Dermis blood vessel endothelial cell (primary cell): ENCODE measurements at places on chromosomes 4 and X. TPM values are rescaled to one million over a fixed set of nuclear protein-coding genes. Genes with fewer than 3 reads are reported as not detected.

The RASSF6 gene
- under 0.01 and 0.23 TPM in 2 replicates for total RNA-seq

- DNase-seq, result no peak
These were observed 83.0 kb downstream of the LRP2BP start for GRCh38 chr4:185312699-185313098.

The CDKL2 gene
- total RNA-seq, result 0.14 and 0.34 TPM in 2 replicates

DNA sequence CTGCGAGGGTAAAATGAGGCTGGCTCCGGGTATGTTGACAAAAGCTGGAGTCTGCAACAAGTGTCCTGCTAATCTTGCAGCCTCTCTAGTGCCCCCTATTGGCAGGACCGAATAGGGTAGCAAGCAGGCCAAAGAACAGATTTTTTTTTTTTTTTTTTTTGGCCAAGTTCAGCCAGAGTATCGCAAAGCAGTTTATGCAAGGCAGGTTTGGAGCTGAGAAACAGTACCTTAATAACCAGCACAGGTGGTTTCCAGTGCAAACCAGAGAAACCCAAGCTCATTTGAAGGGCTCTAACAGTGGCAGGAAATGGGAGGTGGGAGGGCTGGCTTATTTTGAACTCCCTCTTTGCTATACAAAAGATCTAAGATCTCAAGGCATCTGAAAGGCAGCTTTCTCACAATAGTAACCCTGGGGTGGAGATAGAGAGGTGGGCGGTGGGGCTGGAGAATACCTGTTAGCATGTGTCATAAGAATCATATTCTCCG lies 38.2 kb upstream of the OCIAD2 start:
- peak; percentile 20 for DNase-seq

GRCh38 chr4:139761461-139761860 lies 95.8 kb downstream of the MGST2 start:
- DNase-seq, result peak; percentile 52

- peak; percentile 64 for DNase-seq
These were observed 326.3 kb downstream of the RAPGEF2 start for GRCh38 chr4:159428975-159429692.

DNA sequence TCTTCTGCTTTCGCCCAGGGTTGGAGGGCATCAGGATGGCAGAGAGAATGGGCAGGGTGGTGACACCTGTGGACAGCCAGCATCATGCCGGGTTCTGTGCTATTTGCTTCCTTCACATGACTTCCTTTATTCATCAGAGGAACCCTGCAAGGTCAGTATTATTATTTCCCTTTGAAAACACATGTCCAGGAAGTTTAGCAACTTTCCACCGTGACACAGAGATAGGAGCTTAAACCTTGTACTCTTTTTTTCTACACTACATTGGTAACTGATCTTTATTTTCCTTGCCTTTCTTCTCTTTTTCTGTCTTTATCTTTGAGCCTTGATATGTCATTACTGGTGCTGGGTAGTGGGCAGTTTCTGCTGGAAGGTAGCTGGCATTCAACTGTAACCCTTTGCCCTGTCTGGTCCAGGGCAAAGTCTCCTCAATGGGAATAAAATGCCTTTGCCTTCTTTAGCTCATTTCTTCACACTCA lies 5.0 kb upstream of the MGST2 start:
- peak; percentile 81 for DNase-seq

The GPR34 gene
- not detected in 2 replicates for total RNA-seq

DNA sequence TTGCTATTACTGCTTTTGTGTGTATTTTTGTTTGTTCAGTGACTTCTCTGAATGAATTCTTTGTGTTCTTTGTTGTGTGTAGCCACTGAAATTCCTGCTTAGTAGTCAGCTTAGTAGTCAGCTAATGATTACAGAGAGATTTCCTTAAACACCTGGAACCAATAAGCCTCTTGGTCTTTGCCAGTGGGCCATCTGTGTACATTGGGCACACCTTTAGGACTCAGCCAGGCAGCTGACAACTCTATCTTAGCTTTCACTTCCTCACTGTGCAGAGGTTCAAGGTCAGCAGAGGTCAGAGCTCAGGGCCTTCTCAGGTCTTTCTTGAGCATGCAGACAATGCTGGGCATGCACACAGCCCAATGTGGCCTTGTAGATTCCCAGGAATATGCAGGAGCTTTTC lies 59.3 kb downstream of the RWDD4 start:
- DNase-seq, result no peak

DNA sequence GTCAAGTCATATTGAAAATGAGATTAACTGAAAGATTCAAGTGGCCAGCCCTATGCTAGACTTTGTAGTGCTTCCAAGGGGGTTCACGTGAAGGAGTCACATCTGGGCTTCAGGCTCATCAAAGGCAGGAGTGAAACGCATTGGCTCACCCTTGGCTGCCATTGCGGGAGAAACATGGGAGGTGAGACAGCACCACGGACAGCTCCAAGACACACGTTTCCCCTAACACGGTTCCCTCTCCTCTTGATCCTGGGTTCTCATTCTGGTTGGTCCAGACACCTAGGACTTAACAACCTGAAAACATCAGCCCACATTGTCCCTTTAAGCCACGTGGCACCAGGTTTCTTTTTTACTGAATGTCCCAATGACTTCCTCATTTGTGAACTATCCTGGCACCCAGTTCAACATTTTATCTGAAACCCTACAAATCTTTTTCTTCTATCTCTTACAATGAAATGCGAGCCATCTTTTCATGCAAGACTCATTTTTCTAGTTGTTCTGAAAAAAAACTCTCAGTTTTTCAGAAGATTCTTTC lies 279.0 kb upstream of the VCX3A start:
- no peak for DNase-seq

GRCh38 chr4:39308611-39309010 lies 57.6 kb downstream of the RFC1 start:
- peak; percentile 86 for DNase-seq

GRCh38 chr4:46933686-46934085 lies 24.6 kb upstream of the COX7B2 start:
- DNase-seq, result no peak

The FGA gene
- not detected in 2 replicates for total RNA-seq

- no peak for DNase-seq
These were observed 139.3 kb downstream of the TLL1 start for GRCh38 chr4:166012129-166013030.

The EDNRA gene
- total RNA-seq, result 0.19 TPM in 1 of 2 replicates, not detected in the other

- DNase-seq, result no peak
These were observed 4.1 kb downstream of the CBLL2 start for GRCh38 chrX:22276781-22277180.

- no peak for DNase-seq
These were observed 491.9 kb downstream of the MID1IP1 start for GRCh38 chrX:39293203-39293602.

DNA sequence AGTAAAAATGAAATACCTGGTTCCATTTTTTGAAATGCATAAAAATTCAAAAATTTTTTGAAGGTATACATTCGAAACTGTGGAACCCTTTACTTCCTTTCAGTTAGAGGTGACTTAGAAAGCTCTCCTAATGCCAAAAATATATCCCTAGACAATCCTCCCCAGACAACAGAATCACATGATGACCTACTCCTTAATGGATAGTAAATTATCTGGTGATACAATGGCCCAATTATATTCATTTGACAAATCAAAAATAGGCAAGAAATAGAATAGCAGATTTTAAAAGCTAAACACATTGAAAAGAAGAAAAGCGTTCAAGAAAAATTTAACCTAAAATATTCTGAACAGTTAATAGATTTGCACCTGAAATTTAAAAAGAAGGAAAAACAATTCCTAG lies 3.5 kb upstream of the UGT2A2 start:
- DNase-seq, result no peak

DNA sequence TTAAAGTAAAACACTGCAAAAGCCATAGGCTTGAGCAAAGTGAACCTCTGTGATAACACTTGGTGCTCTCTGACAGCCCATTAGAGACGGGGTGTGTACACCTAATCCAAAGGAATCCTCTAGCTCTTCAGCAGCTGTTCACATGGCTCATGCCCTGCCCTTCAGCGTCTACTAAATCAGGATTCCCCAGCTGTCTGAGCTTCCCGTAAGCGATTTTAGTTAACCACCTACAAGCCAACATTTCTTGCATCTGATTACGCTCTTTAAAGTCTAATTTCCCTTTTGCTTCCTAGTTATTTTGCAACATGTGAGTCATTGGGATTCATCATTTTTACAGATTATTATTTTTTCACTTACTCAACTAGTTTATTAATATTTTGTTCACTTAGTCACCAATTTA lies 6.5 kb downstream of the DMD start:
- DNase-seq, result no peak

- DNase-seq, result peak; percentile 59
These were observed 17.0 kb upstream of the TMEM144 start for GRCh38 chr4:158193171-158193749.

DNA sequence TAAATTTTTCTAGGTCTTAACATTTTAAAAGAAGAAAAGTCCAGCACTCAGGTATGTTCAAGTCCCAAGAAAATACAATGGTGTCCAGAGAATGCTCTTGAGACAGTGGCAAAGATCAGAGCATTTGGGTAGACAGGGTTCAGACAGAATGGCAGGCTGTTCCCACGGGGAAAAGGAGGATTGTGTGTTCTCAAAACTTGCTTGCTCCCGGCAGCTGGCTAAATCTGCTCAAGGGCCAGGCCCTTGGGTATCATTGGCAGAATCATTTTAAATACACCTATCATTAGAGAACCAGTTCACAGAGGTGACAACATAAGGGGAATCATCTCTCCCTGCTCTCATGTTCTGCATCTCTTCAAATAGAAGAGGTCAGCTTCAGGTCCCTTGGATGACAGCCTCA lies 456.3 kb downstream of the DTHD1 start:
- DNase-seq, result no peak

The RPA4 gene
- total RNA-seq, result 1.7 TPM in 2 replicates

DNA sequence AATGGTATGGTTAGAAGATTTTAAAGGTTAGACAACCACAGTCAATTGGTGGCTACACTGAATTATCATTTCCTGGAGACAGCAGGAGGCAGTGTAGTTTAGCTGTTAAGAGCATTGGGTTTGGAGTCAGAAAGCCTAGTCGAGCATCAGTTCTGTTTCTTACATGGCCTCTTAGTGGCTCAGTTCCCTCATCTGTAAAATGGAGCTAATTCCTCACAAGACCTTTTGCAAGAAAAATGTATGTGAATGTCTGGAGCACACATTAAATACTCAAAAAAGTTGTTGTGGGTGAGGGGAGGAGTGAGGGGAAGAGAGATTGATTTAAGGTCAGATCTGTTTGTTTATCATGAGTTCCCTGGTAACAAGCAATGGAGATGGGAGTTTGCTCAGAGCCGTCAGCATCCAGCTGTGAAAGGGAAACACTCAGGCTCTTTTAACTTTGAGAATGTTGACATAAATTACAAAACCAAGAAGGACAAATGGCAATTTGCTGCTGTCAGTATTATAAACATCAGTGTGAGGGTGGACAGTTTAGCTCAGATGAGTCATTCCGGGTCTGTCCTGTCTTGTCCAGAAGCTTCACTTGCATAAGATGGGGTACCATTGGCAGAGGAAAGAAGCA lies 98.2 kb upstream of the PGRMC2 start:
- peak; percentile 28 for DNase-seq

DNA sequence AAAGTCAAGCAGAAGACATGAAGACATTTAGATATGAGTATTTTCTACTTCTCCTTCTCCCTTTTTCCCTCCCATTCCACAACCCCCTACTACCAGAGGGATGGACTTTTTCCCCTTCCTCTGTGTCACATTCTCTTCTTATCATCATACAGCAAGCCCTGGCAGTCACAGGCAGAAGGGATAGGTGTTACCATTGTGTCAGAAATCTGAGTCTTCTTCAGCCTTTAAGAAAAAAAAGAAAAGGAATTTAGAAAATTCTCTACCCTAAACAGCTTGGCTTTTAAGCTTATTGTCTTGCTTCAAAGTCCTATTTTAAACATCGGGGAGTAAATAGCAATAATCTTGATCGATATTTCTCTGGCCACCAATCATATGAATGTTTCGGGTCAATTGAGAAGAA lies 30.9 kb upstream of the ADH1C start:
- no peak for DNase-seq

- DNase-seq, result no peak
These were observed 36.8 kb upstream of the CASK start for GRCh38 chrX:41960142-41960541.

GRCh38 chrX:154724993-154725756 lies 25.7 kb downstream of the GAB3 start:
- no peak for DNase-seq

The ADH1B gene
- total RNA-seq, result not detected in 2 replicates

DNA sequence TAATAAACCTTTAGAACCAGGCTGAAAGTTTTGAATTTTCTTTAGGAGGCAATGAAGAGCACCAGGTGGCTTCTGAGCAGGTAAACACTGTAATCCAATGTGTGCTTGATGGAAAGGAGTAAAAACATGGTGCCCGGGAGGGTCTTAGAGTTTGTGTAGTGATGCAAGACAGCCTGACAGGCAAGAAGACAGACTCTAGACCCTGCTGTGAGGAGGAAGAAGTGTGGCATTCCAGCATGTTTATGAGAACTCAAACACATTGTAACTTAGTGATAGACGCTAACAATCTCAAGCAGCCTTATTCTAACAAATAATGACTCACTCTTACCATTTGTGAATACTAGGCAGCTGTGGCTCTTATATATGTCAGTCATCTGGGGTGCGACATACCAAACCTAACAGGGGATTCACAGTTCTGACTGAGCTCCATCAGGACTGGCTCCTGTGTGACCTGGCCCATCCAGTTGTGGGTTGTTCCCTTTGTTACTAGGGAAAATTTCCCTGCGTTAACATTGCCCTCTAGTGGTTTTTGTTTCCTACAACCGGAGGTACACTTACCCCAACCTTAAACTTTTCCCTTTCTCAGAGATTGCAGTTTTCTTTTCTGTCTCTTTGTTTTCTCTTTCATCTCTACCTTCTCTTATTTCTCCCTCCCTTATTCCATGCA lies 53.8 kb downstream of the VSIG4 start:
- DNase-seq, result peak; percentile 70

The GPRIN3 gene
- total RNA-seq, result 0.51 and 1.5 TPM in 2 replicates

The GC gene
- 0.05 TPM in 1 of 2 replicates, not detected in the other for total RNA-seq

The EFHC2 gene
- total RNA-seq, result 0.05 TPM in 1 of 2 replicates, not detected in the other

- DNase-seq, result no peak
These were observed 127.4 kb downstream of the SH3RF1 start for GRCh38 chr4:169143335-169143734.

DNA sequence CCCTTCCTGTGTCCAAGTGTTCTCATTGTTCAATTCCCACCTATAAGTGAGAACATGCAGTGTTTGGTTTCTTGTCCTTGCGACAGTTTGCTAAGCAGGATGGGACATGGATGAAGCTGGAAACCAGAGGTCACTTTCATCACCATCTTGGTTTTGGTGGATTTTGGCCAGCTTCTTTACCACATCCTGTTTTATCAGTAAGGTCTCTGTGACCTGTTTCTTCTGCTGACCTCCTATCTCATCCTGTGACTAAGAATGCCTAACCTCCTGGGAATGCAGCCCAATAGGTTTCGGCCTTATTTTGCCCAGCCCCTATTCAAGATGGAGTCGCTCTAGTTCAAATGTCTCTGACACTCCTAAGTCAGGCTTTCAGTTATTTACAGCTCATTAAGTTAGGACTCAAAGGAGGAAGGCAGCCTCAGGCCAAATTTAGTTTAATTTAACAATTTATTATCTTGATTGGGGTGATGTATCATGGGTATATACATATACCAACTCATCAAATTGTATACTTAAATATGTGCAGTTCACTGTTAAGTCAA lies 169.9 kb upstream of the NDP start:
- no peak for DNase-seq
